ENCODE measurements at places on chromosomes 7 and 10.

- DNase-seq, result no peak
Observed at GRCh38 chr10:130774871-130775270, 536.6 kb downstream of the TCERG1L start.

- no peak for DNase-seq
Observed at GRCh38 chr7:54955296-54955695, 63.5 kb upstream of the EGFR start.

GRCh38 chr10:118504467-118505205 is 90.8 kb downstream of the PRLHR start:
- DNase-seq, result no peak

- DNase-seq, result peak; percentile 79
Observed at GRCh38 chr10:6086375-6087233, 2.2 kb upstream of the RBM17 start.

- DNase-seq, result no peak
Observed at GRCh38 chr10:124918191-124918830, 23.6 kb upstream of the ZRANB1 start.

- DNase-seq, result no peak
Observed at GRCh38 chr10:117534321-117535297, 7.9 kb upstream of the EMX2 start.

GRCh38 chr10:12975266-12975665 is 26.2 kb downstream of the CCDC3 start:
- DNase-seq, result no peak

DNA sequence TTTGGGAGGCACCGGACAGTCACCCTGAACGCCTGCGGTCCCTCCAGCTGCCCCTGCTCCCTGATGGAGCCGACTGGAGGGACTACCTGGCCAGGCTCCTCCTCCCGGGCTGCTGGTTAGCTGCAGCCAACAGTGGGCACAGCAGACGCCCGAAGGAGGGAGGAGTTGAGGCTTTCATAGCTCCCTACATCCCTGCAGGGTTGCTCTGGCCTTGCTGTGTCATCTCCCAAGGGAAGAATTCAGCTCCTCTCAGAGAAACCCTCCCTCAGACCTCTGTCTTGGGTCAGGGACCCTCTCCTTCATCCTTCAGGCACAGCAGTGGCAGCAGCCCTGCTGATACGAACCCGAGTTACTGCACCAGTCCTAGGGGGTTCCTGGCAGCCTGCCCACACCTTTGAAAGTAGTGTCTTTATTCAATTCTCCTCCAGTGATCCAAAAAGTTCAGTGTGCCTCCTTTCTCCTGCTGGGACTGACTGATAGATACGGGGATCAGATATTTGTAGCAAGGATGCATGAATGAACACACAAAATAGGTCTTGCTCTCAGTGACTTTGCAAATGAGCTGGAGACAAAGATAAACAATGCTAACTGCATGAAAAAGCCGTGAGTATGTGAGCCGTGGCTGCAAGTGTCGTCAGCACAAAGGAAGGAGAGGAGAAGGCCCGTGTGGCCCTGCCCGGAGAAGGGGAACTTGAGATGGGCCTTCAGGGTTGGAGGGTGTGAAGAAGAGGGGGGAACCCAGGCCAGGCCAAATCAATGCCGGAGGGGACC is 136.6 kb downstream of the PRKAG2 start:
- DNase-seq, result no peak

GRCh38 chr10:128009372-128010126 is 102.6 kb downstream of the PTPRE start:
- DNase-seq, result no peak

DNA sequence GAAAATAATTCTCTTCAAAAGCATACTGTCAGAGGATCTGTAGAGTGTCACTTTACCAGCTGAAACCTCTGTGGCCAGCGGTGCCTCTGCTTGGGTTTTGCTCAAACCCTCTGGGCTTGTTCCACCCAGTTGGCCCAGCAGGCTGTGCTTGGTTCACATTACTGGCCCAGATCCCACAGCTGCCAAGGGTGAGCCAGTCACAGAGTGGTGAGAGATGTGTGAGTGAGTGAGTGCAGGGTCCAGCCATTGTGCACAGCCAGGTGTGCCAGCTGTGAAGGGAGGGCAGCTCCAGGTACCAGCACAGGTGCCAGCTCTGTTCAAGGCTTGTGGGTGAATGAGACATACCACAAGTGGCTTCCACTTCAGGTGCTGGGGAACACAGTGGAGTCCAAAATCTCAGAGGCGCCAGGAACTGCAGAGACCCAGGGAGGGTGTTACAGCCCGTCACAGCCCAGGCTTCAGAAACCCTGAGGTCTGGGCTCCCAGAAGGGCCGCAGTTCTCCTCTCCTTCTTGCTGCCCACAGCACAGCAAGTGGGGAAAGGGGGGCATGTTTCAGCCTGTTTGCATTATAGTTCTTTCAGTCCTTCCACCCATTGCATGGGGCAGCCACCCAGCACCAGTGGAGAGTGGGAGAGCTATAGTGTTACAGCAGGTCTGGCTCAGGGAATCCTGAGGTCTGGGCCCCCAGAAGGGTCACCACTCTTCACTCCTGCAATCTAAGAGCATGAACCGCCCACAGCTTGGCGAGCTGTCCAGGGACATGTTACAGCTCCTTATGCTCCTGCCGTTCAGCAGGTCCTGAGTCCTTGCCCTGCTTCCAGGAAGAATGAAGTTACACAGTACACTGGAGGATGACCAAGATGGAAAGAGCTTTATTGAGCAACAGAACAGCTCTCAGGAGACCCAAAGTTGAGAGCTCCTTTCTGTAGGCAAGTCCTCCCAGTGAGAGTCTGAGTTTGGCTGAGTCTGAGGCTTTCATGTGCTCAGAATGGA is 931.7 kb upstream of the SORCS1 start:
- DNase-seq, result no peak

- no peak for DNase-seq
Observed at GRCh38 chr10:31064348-31064747, 32.7 kb upstream of the ZNF438 start.

DNA sequence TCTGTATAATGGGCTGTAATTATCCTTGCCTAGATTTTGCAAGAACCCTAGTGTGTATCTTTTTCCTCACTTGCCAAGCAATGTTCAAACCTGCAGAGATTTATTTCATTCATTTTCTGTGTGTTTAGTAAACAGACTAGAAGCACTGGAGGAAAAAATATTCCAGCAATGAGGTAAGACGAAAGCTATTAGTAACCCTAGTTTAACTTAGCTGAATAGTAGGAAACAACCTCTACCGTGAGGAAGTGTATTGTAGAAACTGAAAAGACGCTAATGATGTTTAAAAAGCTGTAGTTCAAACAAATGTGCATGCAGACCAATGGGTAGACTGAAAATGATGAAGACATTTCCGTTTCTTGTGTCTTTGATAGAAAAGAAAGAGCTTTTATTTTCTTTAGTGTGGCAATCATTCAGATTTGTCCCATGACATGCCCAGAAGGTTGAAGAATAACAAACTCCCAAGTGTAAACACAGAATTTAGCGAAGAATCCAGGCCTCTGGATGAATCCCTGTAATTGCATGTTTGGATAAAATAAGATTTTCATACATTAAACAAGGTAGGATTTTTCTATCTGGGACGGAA is 20.7 kb downstream of the CAV1 start:
- DNase-seq, result no peak

- no peak for DNase-seq
Observed at GRCh38 chr10:103700436-103700715, 155.0 kb downstream of the SH3PXD2A start.

- no peak for DNase-seq
Observed at GRCh38 chr10:27457966-27458365, 46.1 kb upstream of the RAB18 start.

DNA sequence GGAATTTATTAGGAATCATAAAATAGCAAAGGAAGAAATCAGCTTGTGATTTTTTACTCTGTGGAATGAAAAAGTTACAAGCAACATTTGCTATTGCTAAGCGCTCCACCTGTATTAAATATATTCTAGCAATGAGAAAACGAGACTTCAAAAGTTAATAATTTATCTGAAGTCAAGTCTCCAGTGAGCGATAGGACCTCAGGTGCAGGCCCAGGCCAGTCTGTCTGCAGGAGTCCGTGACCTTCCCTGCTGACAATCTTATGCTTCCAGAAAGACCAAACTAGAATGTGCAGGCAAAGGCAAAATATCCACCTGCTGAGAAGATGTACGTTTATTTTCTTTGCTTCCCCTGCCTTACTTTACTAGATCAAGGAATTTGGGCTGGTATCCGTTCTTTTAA is 22.7 kb downstream of the MRC1 start:
- DNase-seq, result no peak

DNA sequence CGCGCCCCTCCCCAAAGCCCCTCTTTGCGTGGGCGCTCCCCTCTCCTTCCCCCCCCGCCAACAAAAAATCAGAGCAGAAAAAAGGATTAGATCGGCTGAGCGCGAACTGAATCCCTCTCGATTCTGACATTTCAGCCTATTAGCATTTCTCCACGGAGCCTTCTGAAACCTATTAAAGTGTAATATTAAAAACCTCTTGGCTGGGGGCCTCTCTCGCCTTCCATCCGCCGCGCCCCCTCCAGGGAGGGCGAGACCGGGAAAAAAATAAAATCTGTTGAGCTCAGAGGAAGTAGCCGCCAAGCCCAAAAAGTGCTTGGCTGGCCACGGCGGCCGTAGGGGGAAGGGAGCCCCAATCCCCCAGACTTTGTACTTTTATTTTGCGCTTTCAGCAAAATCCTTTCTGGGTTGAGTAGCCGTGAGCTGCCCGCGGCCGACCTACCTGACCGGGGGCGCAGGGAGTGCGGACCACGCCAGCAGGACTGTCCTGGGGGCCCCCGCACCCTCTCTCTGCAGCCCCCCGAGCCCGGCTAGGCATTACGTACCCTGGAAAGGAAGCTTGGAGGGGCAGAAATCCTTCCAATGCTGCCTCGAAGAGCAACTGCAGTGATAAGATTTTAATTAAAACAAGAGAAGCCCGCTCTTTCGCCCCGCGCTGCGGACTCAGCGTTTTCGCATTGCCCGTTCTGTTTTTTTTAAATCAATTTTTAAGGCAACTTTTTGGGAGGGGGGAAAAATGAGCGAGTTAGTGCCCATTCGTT is 1.3 kb upstream of the TNRC18 start:
- DNase-seq, result peak; percentile 2

DNA sequence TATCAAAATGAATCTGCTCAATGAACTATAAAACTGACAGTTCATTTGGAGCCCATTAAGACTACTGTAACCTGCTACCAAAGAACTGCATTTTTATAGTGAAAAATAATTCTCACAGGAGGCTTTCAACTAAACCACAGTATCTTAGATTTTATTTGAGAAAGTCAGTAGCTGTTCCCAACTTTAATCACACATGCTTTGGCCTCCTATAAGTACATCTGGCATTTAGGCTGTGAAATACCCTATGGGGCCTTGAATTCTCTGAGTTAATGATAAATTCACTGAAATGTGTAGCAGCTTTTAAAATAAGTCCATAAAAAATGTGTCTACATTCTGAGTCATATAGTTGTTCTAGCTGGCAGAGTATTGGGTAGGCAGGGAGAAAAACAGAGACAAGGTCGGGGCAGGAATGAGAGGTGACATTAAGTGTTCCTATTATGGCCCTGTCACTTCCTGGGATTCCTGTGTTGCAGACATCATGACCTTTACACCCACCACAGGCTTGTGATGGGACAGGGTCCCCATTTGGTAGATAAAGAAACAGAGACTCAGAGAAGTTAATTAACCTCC is 588.8 kb downstream of the REEP3 start:
- no peak for DNase-seq

DNA sequence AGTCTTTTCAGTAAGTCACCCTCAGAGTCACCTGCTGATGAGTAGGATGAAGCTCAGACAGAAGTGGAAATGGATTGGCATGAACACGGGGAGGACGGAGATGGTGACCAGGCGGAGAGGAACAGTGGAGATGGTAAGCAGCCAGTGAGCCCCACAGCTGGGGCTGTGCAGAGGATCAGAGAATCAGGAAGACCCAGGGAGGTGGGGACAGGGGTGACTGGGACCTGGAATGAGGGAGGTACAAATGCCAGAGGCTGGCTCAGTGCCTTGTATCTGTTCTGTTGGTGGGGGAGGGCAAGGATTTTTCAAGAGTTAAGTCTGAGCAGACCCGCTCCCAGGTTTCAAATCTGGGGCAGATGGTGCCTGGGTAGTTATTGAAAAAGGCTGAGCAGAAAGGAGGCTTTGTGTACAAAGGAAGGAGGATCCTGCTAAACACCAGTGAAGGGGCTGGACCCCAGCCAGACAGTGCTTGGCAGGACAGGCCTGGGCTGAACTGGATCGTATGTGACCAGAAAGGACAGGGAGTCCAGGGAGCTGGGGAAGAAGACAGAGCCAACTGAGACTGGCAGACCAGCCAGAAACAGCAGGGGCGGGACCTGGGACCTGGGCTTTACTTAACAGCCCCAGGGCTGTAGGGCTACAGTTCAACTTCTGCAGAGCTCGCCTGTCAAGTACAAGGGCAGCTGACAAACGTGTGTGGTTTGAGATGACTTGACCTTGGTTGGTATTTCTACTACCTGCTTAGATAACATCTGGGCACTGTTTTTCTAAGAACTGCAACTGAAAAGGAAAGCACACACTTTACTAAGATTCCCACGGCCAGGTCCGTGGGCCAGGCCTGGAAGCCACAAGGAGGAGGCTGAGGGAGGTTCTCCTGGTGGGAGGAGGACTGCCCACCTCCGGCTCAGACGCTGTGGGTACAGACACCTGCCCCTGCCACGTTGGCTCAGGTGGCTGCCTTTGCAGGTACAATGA is 13.2 kb upstream of the FRMPD2 start:
- DNase-seq, result no peak

- DNase-seq, result no peak
Observed at GRCh38 chr10:35794703-35795102, 152.6 kb upstream of the FZD8 start.

- DNase-seq, result no peak
Observed at GRCh38 chr10:132412316-132413192, 15.6 kb downstream of the PWWP2B start.

- DNase-seq, result no peak
Observed at GRCh38 chr7:44057181-44057848, 8.1 kb downstream of the PGAM2 start.

DNA sequence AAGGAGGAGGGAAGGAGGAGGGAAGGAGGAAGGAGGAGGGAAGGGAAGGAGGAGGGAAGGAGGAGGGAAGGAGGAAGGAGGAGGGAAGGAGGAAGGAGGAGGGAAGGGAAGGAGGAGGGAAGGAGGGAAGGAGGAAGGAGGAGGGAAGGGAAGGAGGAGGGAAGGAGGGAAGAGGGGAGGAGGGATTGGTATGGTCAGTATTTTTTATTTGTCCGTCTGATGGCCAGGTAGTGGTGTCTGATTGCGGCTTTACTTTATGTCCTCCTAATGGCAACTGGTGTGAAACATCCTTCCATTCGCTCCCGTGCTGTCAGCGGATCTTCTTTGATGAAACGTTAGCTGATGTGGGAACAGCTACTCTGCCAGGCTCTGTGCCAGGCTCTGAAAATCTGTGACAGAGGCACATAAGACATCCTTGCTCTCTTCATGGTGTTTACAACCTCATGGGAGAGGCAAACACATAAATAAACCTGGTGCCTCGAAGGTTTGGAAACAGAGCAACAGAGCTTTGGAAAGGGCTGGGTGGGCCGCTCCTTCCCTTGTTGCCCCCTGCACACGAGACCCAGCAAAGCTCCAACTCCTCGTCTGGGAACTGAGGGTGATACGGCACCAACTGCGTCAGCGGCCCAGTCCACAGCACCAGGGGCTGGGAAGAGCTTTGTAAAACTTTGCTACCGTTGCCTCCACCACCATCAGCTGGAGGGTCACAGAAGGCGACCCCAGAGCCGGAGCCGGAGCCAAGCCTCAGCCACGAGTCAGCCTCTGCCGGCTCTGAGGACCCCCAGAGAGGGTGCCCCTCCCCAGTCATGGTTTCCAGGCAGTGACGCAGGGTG is 40.3 kb downstream of the PDGFA start:
- no peak for DNase-seq

- DNase-seq, result no peak
Observed at GRCh38 chr10:97474918-97475317, 23.3 kb downstream of the MMS19 start.

- DNase-seq, result no peak
Observed at GRCh38 chr10:132308587-132309470, 1.1 kb upstream of the STK32C start.

Data from activated effector memory CD4-positive, alpha-beta T cell treated with Interleukin-2 at 50 U/mL for 16 hours (primary cell).